COLO829 (cell line): ENCODE measurements at places on chromosomes 6 and 20.

GRCh38 chr6:146664871-146665360 lies 66.1 kb downstream of the ADGB start:
- no peak for DNase-seq

GRCh38 chr20:10560686-10561085 lies 113.1 kb downstream of the JAG1 start:
- no peak for DNase-seq

DNA sequence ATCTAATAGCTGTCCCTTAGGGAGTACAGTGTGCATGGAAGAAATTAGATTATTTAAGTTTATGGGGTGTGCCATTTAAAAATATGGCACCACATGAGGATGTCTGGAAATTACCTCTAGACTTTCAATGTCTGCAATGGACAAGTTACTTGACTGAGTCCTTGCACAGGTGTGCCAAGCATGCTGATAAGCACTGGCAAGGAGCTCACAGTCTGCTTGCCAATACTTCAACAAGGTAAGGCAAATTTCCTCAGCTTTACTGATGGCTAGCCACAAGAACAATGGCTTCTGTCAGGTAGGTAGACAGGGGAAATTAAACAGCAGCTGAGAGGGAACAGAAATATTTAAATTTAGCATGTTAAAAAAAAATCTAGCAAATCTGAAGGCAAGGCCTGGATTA lies 91.1 kb upstream of the TRAF3IP2 start:
- no peak for DNase-seq

DNA sequence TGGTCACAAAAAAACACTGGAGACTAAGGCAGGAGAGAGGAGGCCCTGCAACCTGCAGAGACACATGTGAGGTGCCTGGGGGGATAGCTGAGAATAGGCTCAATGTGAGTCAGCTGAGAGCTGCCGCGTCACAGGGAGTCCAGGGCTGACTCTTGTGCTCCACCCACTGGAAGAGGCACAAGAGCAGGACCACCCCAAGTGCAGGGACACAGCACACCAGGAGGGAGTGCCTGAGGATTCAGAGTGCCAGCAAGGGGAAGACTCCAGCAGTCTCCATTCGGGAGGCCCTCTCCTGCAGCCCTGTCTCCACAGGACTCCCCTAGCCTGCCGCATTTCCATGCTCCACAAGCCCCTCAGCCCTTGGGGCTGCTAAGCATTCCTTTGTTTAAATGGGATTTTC lies 105.5 kb downstream of the HUS1B start:
- DNase-seq, result peak; percentile 84

GRCh38 chr6:157520596-157521361 lies 139.8 kb downstream of the ZDHHC14 start:
- DNase-seq, result no peak
